Bone marrow (tissue), 2 donors: ENCODE measurements at places on chromosomes 7 and 10.

- no peak for DNase-seq
These were observed 100.5 kb downstream of the CALD1 start for GRCh38 chr7:134879815-134880475.

GRCh38 chr7:2719007-2719406 lies 31.0 kb downstream of the AMZ1 start:
- DNase-seq = no peak

DNA sequence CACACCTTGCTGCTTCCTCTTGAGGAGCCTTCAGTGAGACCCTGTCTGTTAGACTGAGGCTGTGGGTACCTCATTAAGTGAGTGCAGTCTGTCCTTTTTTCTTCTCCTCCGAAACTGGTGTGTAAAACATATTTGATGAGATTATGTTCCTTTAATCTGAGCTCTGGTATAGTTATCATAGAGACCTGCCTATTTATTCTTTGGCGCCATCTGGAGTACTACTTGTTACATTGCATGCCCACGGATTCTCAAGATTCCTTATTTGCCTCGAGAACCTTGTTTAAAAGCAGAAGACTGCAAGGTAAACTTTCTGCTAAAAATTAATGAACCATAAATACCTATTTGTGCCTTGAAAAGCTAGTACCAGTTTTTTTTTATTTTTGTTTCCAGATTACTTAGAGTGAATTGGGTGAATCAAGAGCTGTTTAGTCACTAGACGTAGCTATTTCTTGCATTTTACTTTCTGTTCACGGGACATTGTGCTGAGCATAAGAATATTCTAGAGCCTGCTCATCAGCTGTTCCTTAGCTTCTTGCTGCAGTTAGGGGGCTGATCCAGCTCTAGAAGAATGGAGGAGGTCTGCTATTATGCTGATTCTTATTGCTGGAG lies 16.9 kb upstream of the STMP1 start:
- DNase-seq = no peak

GRCh38 chr10:58453105-58453504 lies 59.6 kb upstream of the BICC1 start:
- no peak for DNase-seq

DNA sequence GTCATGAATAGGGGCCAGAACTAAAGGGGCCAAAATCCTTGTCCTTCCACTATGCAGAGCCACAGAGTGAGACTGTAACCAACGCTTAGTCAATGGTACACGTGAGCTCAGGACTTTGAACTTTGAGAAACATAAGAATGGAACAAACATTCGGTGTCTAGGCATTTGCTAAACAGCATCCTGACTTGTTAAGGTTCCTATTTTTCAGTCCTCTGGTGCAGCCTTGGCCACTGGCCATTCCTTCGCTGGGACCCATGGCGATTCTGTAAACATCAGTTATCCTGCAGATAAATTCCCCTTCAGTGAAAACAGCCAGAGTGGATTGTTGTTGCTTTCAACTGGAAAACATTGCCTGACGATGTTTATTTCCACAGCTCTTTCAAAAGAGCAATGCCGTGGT lies 266.8 kb downstream of the SORCS1 start:
- no peak for DNase-seq

DNA sequence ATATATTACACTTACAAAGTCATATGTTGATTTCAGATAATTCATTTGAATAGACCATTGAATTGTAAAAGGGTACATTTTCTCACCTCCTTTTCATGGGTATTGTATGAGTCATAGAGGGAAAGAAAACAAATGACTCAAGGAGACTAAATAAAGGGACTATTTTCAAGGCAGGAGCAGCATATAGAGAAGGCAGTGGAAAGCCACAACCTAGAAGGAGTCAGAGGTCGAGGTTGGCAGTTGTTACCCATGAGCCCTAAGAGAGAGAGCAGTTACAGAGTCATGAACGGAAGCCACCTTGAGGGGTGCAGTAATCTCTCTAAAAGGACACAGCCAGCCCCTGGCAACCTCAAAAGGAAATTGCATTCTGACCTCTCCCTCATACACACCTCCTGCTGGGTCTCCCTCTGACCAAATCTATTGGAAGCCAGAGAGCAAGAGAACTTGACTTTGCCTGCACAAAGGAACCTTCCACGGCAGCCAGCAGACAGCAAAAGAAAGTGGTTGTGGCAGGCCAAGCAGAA lies 137.9 kb downstream of the GRM8 start:
- no peak for DNase-seq

- no peak for DNase-seq
These were observed 112.8 kb downstream of the PARD3 start for GRCh38 chr10:34702093-34702937.
